Activated CD8-positive, alpha-beta T cell treated with anti-CD3 and anti-CD28 coated beads for 36 hours (primary cell): ENCODE measurements at places on chromosomes 2 and 18.

DNA sequence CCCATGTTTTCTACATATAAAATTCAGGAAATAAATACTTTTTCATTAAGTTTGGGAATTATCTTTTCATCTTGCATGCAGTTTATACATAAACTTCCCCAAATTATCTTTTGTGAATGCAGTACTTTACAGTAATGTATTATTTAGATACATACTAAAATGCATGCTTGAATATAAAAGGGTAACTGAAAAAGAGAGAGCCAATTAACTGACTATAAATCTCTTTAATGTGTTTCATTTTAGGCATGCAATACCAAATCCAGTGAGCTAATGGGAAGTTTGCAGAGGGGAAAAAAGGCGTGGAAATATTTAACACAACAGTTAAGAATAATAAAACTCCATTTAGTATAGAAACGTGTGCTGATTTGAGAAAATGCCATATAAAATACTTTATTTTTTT, 39.2 kb downstream of the COL4A4 start:
- no peaks in the 10 kb centered on the region for H3K4me1 ChIP-seq
- H3K4me3 ChIP-seq, result no peak overlapping the region
- H3K36me3 ChIP-seq, result no peaks in the 10 kb centered on the region
- no peak for DNase-seq

- H3K4me1 ChIP-seq, result peaks cover 40% of the 10 kb centered on the region
- peaks cover 2% of the 10 kb centered on the region for H3K36me3 ChIP-seq
Measured at GRCh38 chr2:222882484-222882928, 21.7 kb downstream of the ACSL3 start.

GRCh38 chr2:130930740-130931659, 94.3 kb downstream of the ARHGEF4 start:
- no peaks in the 10 kb centered on the region for H3K4me1 ChIP-seq
- peaks cover 6% of the 10 kb centered on the region for H3K27me3 ChIP-seq
- no peak overlapping the region for H3K4me3 ChIP-seq

DNA sequence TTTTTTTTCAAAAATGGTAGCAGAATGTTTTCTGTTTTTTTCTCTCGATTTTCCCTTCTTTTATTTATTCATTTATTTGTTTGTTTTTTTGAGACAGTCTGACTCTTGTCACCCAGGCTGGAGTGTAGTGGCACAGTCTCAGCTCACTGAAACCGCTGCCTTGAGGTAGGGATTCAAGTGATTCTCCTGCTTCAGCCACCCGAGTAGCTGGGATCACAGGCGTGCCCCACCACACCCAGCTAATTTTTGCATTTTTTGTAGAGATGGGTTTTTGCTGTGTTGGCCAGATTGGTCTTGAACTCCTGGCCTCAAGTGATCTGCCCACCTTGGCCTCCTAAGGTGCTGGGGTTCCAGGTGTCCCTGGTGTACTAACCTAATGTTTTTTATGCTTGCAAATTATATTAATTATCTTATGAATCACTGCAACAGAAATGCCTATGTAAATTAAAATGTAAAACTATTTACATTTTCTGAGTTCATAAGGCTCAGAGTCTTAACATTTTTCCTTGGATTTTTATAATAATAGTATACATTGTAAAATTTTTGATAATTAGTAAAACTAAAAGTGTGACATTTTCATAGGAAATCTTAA, 19.2 kb downstream of the MTA3 start:
- DNase-seq, result no peak
- peaks cover 23% of the 10 kb centered on the region for H3K36me3 ChIP-seq
- no peaks in the 10 kb centered on the region for H3K27me3 ChIP-seq
- H3K4me1 ChIP-seq, result peaks cover 13% of the 10 kb centered on the region
- H3K27ac ChIP-seq, result no peak overlapping the region
- H3K4me3 ChIP-seq, result no peak overlapping the region

DNA sequence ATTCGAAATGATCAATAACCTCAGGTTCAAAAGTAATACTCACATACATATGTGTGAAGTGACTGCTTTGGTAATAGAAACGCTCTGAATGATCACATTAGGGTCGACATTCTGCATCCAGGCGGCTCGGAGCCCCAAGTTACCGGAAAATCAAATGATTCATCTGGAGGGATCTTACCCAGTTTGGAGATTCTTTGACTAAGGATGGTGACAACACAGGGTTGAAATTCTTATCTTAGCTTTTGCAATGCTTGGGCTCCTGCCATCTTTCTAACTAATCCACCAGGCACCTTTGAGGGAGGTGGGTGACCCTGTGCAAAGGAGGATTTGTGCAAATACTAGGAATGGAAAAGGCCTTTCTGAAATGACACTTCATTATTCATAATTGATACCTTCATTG, 10.8 kb downstream of the GBX2 start:
- H3K36me3 ChIP-seq, result no peaks in the 10 kb centered on the region
- DNase-seq, result no peak
- H3K4me3 ChIP-seq, result no peak overlapping the region
- peaks cover 34% of the 10 kb centered on the region for H3K27me3 ChIP-seq
- H3K27ac ChIP-seq, result no peak overlapping the region

- H3K4me1 ChIP-seq, result no peaks in the 10 kb centered on the region
- H3K36me3 ChIP-seq, result no peaks in the 10 kb centered on the region
- no peak for DNase-seq
- H3K4me3 ChIP-seq, result no peak overlapping the region
- no peaks in the 10 kb centered on the region for H3K27me3 ChIP-seq
Measured at GRCh38 chr2:185063761-185064160, 465.4 kb downstream of the ZNF804A start.
